EH (cell line): ENCODE measurements at places on chromosomes 2 and 18.

DNA sequence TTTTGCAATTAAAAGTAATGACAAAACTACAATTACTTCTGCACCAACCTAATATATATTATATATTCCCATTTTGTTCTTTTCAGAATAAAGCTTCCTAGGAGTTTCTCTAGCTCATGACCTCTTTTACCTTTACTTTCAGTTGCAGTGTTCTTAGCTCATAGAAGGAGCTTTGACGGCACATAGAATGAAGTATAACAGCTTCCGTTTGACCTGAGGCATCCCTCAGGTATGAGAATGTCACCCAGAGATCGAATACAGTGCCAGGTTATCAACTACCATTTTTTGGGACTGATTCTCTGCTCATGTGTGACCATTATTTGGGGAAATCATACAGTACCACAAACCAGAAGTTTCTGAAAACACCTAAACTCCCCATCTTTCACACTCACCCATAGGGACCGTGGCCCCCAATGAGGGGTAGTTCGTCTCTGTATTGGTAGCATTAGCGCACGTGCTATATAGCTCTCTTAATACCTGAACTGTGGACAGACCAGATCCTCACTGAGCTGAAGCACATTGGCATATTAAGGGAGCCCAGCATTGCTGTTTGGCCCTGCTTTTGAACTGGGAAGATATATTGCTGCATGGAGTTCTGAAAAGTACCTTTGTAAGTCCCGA is 123.0 kb downstream of the SPTBN1 start:
- no peak for DNase-seq

- DNase-seq: no peak
Measured at GRCh38 chr2:78977661-78978145, 47.8 kb upstream of the REG3G start.

DNA sequence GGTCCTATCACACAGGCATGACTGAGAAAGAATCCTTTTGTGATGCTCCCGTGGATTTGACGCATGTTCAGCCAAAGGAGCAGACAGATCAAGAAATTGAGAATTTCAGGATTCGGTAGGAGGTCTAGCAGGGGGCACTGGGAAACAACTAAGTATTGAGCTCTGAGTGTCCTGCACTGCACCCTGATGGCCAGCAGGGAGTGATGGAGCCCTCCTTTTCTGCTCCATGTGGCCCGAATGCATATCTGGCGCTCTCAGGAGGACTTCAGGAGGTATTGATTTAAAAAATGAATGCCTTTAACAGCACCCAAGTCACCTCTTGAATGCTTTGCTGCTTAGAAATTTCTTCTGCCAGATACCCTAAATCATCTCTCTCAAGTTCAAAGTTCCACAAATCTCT is 58.0 kb downstream of the ZNF519 start:
- DNase-seq: no peak

- no peak for DNase-seq
Measured at GRCh38 chr2:76157531-76157930, 446.8 kb upstream of the GCFC2 start.

DNA sequence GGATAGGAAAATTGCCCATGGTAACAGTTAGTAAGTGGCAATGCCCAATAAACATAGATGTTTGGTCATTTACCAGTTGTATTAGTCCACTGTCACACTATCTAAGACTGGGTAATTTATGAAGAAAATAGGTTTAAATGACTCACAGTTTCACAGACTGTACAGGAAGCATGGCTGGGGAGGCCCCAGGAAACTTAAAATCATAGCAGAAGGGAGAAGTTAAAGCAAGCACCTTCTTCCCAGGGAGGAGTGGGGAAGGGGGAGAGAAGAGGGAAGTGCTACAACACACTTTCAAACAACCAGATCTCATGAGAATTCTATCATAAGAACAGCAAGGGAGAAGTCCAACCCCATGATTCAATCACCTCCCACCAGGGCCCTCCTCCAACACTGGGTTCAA is 23.4 kb downstream of the NR4A2 start:
- DNase-seq: no peak

DNA sequence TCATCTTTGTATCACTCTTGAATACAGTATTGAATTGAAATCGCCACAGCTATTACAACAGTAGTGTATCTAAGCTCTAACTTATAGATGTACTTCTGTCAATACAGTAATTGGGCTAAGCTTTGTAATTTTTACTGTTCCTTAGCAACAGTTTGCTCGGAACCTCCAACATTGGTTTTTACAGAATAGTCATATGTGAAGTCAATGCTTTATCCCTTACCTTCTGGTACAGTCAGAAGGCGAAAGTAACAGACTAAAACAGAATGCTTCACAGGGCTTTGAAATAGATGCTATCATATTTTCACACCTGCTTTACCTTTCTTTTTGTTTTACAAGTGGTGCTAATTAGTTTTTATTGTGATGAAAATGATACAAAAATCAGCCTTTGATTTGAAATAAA is 46.9 kb upstream of the CYP20A1 start:
- no peak for DNase-seq

GRCh38 chr18:63140997-63141777 is 178.4 kb downstream of the BCL2 start:
- DNase-seq: no peak

DNA sequence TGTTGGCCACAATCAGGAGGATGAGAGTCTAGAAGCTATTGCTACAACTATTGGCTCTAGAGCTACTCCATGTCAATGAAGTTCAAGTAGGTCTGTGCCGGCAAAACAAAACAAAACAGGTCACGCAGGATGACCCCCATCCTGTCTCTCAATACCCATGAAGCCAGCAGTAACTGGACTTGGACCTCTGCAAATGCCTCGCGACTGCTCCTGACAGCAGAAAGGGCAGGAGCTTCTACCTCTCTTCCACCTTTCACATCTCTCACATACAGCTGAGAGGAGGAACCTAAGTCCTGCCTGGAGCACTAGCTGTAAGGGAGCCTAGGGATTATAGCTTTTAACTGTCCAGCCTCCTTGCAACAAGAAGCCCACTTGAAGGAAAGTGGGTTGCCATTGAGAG is 16.0 kb downstream of the PRKAG3 start:
- DNase-seq: no peak

- DNase-seq: no peak
Measured at GRCh38 chr18:61939046-61939674, 46.4 kb upstream of the RNF152 start.

DNA sequence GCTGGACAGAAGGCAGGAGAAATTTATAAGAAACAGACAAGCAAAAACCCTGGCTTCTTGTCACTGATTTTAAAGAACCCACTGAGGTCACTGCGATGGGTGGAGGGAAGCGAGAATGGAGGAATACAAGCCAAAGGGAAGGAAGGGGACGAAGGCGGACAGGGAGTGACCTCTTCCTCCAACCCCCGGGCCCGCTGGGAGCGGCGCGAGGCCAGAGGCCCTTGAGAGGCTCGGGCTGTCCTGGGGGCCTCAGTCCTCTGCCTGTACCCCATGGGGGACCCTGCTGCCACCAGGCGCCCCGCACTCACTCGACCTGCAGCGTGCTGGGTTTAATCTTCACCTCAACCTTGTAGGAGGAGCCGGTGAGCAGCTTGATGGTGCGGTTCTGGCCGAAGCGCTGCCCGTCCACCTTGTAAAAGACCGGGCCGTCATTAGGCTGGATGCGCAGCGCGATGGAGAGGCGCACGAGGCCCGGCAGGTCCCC is 793 bp downstream of the CNRIP1 start:
- DNase-seq: peak; percentile 35

DNA sequence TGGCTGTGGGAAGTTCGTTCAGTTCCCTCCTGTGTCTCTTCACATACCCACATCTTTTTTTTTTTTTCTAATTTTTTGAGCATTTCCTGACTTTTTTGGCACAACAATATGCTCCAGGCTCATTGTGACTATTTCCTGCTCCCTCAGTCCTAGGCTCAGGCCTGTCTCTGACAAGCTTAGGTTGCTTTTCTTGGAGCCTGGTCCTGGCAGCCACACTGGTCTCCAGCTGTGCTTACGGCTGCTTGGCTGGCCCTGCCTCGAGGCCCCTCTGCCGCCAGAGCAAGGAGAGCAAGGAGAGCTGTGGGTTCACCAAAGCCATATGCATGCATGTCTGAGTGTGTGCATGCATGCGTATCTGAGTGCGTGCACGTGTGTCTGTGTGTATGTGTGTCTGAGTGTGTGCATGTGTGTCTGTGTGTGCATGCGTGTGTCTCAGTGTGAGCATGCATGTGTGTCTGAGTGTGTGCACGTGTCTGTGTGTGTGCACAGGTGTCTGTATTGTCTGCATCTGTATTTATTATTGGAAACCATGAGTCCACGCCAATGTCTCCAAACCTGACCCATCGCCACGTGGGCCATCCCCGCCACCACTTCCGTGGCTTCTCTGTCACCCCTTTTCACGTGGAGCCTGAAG is 766.1 kb upstream of the SALL3 start:
- DNase-seq: no peak

GRCh38 chr2:134278553-134278952 is 24.7 kb downstream of the MGAT5 start:
- DNase-seq: no peak

DNA sequence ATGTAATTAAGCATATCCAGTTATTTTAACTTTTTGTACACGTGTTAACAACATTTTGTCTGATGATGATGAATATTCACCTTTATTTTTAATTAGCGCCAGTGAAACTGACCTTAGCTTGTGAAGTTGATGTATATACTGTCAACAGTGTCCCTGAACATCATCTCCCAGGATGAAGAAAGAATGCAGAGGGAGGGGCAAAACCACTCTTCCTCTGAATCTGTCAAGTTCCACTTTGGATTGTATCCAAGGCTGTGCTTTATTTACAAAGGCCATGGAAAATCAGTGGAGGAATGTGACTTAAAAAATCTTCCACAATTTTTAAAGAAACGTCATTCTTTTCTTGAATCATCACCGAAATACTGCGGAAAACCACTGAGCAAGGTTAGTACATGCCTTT is 4.5 kb upstream of the RMDN2 start:
- peak; percentile 87 for DNase-seq

- DNase-seq: no peak
Measured at GRCh38 chr2:111118481-111118980, 2.2 kb upstream of the BCL2L11 start.

- DNase-seq: peak; percentile 29
Measured at GRCh38 chr2:21812766-21813165, 689.0 kb downstream of the TDRD15 start.

GRCh38 chr2:174485788-174486562 is 854 bp downstream of the GPR155 start:
- peak; percentile 43 for DNase-seq

GRCh38 chr2:203819434-203820133 is 48.0 kb upstream of the CTLA4 start:
- no peak for DNase-seq

DNA sequence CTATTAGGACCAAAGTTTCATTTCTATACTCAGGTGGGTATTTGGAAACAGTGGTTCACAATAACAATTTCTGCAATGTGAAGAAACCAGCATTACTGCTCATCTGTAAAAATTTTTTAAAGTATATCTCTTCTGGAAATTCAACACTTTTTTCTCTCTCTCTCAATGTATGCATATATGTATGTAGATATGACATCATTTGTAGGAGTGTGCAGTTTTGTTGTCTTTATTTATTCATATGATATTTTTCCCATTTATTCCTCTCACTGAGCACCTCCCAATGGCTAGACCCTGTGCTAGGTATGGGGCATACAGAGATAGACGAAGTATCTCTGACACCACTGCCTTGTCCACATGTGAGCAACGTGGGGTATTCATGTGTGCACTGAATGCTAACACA is 58.3 kb downstream of the RDH14 start:
- no peak for DNase-seq

DNA sequence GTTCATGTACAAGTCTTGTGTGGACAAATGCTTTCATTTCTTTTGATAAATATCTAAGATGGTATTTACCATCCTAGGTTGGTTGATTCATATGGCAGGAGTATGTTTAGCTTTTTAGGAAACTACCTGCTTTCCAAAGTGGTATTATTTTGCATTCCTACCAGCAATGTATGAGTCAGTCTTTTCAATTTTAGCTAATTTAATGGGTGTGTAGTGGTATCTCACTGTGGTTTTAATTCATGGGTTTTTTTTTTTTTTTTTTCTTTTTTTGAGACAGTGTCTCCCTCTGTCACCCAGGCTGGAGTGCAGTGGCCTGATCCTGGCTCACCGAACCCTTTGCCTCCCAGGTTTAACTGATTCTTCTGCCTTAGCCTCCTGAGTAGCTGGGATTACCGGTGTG is 4.2 kb downstream of the ZNF512 start:
- no peak for DNase-seq

DNA sequence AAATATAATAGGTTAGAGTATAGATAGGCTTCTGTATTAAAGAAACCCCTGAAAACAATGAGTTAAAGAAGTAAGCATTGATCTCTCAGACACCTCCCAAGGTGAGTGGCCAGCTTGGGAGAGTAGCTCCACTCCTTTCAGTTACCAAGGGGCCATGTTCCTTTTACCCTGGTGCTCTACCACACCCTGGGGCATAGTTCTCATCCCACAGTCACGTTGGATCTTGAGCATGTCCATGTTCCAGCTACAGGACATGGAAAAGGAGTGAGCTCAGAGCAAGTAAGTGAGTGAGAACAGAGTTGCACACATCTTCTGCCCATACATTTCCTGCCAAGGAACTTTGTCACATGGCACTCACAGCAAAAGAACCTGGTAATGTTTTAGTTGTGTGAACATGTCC is 325.9 kb upstream of the SLC39A10 start:
- DNase-seq: no peak

DNA sequence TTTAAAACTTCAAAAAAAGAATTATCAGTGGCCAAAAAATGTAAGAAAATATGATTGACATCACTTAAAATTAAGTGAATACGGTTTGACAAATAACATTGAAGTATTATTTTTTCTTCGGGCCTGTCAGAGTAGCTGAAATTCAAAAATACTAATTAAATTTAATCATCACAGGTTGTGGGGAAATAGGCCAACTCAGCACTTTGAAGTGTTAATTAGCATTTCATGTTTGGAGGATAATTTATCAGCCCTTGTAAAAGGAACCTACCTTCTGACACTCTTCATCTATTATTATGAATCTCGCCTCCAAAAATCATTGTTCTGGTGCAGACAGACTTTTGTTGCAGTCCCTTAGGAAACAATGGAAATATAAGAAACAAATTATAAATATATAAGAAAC is 17.6 kb upstream of the OR6B3 start:
- DNase-seq: no peak

DNA sequence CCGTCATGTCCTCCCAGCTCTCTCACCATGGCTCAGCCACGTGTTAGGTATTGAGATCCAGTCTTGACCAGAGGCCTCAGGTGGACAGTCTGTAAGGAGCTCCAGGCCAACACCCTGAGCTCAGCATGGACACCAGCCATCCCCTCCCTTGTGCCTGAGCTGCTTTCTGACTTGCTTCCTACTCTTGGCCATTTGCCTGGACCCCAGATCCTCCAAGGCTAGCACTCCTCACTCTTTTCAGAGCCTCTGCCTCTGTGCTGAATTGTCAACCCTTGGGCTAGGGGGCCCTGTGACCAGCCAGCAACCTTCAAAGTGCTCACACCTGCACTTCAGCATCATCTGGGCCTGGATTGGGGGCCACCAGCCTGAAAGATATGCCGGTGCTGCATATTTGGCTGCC is 46.6 kb downstream of the PAX8 start:
- DNase-seq: no peak

DNA sequence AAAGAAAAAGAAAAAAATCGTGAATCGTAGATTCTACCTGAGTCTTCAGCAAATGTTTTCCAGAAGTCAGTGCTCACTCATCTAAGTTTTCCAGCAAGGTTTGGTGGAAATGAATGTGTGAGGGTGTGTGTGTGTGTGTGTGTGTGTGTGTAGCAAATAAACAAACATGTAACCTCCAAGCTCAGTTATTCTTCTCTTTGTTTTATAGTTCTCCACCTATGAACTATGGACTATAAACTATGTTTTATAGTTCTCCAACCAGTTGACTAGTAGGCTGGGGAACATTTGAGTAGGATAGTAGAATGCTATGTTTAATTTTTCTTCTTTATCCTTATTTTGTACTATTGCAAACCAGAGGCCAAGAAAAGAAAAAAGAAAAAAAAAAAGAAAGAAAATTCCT is 44.6 kb upstream of the SERPINE2 start:
- no peak for DNase-seq
